Hindlimb muscle (tissue), 1 donor: ENCODE measurements at places on chromosomes 2 and 18.

DNA sequence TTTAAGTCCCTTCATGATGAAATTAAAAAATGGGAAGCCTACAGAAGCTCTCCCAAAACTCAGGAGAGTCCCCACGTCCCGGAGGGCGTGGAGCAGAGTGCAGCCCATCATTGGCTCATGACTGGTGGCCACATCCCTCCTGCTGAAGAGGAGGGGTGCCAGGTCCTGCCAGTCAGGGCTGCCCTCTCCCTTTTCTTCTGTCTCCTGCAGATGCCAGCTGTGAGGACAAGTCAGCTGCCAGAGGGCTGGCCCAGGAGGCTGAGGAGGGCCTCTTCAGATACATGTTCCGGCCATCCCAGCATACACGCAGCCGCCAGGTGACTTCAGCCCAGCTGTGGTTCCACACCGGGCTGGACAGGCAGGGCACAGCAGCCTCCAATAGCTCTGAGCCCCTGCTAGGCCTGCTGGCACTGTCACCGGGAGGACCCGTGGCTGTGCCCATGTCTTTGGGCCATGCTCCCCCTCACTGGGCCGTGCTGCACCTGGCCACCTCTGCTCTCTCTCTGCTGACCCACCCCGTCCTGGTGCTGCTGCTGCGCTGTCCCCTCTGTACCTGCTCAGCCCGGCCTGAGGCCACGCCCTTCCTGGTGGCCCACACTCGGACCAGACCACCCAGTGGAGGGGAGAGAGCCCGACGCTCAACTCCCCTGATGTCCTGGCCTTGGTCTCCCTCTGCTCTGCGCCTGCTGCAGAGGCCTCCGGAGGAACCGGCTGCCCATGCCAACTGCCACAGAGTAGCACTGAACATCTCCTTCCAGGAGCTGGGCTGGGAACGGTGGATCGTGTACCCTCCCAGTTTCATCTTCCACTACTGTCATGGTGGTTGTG lies 2.6 kb downstream of the INHA start:
- DNase-seq: no peak

GRCh38 chr2:7930800-7931635 lies 750.8 kb upstream of the ID2 start:
- DNase-seq: peak; percentile 24

- no peak for DNase-seq
These were observed 176.6 kb upstream of the KLHL29 start for GRCh38 chr2:23208339-23208738.

DNA sequence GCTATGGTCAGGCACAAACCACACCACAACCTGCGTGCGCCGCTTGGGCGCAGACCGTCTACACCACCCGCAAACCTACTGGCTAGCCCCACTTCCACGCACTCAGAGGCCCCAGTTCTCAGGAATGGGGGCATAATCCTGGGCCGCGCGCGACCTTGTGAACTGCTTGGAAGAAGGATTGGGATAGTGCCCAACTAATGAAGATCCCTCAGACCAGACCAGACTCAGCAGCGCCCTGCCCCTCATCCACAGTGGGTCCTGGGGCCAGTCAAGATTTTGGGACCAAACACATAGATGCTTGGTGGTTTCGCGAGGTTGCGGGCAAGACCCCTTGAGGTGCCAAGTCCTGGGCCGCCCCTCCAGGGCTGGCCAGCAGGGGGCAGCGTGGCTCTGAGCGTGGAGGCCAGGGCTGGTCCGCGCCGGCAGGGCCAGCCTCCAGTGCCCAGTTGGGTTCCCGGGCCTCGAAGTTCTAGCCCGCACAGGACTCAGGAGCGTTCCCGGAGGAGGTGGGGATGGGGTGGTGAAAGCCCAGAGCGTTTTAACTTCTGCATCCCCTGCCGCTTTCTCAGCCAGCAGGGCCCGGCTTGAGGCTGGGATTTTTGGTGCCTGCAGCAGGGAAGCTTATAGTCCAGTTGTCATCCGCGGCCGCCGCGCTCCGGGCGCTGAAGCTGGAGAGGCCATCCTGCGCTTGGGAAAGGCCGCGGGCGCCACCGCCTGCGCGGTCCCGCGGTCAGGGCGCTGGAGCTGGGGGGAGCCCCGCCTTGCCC lies 8.3 kb downstream of the OSR1 start:
- DNase-seq: peak; percentile 55

GRCh38 chr2:219484343-219485200 lies 14.1 kb upstream of the GMPPA start:
- DNase-seq: no peak

DNA sequence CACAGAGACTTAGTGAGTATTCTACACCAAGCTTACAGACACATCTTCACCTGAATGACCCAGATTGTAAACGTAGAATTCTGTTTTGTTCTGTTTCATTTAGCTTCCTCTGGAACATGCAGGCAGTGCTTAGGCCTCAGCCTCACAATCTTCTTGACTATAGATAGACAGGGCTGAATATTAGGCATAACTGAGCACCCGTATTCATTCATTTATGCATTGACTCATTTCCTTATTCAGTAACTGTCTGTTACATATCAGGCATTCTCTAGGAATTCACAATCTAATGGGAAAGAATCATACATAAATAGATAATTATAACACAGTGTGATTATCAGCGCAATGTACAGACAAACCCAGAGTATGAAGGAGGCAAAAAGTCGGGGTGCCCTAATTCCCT lies 124.9 kb upstream of the ETAA1 start:
- no peak for DNase-seq
